Activated naive CD4-positive, alpha-beta T cell treated with anti-CD3 and anti-CD28 coated beads for 36 hours (primary cell): ENCODE measurements at places on chromosomes 1 and 21. TPM values are rescaled to one million over a fixed set of nuclear protein-coding genes. Genes with fewer than 3 reads are reported as not detected.

GRCh38 chr1:169563650-169564049, 22.6 kb downstream of the F5 start:
- H3K36me3 ChIP-seq: peaks cover 76% of the 10 kb centered on the region
- peaks cover 26% of the 10 kb centered on the region for H3K4me1 ChIP-seq
- no peak overlapping the region for H3K27ac ChIP-seq
- no peaks in the 10 kb centered on the region for H3K27me3 ChIP-seq
- no peak for DNase-seq

DNA sequence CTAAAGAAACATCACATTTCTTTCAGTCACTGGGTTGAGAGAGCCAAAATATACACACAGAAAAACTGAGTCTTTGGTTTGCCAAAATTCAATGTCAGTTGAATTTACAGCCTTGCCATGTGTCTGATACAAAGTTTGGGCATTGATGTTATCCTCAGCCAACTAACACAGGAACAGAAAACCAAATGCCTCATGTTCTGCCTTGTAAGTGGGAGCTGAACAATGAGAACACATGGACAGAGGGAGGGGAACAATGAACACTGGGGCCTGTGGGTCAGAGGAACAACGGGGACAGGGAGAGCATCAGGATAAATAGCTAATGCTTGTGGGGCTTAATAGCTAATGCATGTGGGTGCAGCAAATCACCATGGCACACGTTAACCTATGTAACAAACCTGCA, 39.6 kb upstream of the C21orf91 start:
- no peak overlapping the region for H3K4me3 ChIP-seq
- H3K27ac ChIP-seq: no peak overlapping the region
- DNase-seq: no peak
- H3K27me3 ChIP-seq: no peaks in the 10 kb centered on the region

GRCh38 chr1:205827623-205828022, 14.6 kb upstream of the SLC41A1 start:
- no peak for DNase-seq
- no peak overlapping the region for H3K27ac ChIP-seq
- peaks cover 3% of the 10 kb centered on the region for H3K27me3 ChIP-seq
- no peak overlapping the region for H3K4me3 ChIP-seq
- H3K4me1 ChIP-seq: peaks cover 22% of the 10 kb centered on the region

GRCh38 chr1:235023711-235024439, 104.8 kb downstream of the TOMM20 start:
- no peaks in the 10 kb centered on the region for H3K36me3 ChIP-seq
- H3K27me3 ChIP-seq: no peaks in the 10 kb centered on the region
- DNase-seq: no peak
- H3K4me1 ChIP-seq: peaks cover 28% of the 10 kb centered on the region

- DNase-seq: no peak
- H3K36me3 ChIP-seq: no peaks in the 10 kb centered on the region
- H3K4me1 ChIP-seq: peaks cover 5% of the 10 kb centered on the region
- H3K27ac ChIP-seq: no peak overlapping the region
- no peak overlapping the region for H3K4me3 ChIP-seq
- no peaks in the 10 kb centered on the region for H3K27me3 ChIP-seq
Observed at GRCh38 chr1:232528472-232529089, 101.4 kb downstream of the SIPA1L2 start.

GRCh38 chr1:101220906-101221305, 15.9 kb upstream of the S1PR1 start:
- H3K27me3 ChIP-seq: no peaks in the 10 kb centered on the region
- H3K27ac ChIP-seq: no peak overlapping the region
- DNase-seq: no peak

DNA sequence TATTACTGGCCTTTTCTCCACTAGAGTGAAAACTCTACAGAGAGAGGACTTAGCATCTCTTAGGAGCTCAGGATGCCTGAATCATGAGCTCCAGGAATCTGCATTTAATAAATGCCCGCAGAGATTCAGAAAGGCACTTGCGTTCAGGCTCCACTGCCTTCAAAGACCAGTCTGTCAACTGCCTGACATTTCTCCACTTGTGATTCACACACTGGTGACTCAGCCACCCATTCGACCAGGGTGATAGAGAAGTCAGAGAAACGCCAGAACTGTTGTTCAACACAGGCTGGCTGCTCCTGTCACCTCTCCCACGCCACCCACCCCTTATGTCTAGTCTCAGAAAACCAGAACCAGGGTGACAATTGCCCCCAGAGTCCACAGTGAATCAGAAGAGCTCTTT, 26.9 kb upstream of the LBR start:
- DNase-seq: peak; percentile 89
- H3K27me3 ChIP-seq: no peaks in the 10 kb centered on the region
- no peaks in the 10 kb centered on the region for H3K36me3 ChIP-seq
- H3K4me1 ChIP-seq: peaks cover 30% of the 10 kb centered on the region
- H3K4me3 ChIP-seq: peak overlapping the region; percentile 25

DNA sequence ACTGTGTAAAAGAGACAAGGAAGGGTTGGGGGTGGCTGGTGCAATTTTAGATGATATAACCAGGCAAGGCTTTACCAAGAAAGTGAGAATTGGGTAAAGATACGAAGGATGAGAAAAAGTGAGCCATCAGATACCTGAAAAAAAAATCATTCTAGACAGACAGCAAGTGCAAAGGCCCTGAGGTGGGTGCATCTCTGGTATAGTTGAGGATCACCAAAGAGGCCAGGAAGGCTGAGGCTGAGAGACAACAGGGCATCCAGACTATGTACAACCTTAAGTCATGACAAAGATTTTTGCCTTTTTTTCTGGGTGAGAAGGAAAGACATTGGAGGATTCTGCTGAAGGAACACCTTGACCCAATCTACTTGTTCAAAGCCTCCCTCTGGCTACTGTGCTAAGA, 29.9 kb downstream of the RXRG start:
- H3K36me3 ChIP-seq: no peaks in the 10 kb centered on the region
- no peak overlapping the region for H3K27ac ChIP-seq
- H3K4me1 ChIP-seq: no peaks in the 10 kb centered on the region

DNA sequence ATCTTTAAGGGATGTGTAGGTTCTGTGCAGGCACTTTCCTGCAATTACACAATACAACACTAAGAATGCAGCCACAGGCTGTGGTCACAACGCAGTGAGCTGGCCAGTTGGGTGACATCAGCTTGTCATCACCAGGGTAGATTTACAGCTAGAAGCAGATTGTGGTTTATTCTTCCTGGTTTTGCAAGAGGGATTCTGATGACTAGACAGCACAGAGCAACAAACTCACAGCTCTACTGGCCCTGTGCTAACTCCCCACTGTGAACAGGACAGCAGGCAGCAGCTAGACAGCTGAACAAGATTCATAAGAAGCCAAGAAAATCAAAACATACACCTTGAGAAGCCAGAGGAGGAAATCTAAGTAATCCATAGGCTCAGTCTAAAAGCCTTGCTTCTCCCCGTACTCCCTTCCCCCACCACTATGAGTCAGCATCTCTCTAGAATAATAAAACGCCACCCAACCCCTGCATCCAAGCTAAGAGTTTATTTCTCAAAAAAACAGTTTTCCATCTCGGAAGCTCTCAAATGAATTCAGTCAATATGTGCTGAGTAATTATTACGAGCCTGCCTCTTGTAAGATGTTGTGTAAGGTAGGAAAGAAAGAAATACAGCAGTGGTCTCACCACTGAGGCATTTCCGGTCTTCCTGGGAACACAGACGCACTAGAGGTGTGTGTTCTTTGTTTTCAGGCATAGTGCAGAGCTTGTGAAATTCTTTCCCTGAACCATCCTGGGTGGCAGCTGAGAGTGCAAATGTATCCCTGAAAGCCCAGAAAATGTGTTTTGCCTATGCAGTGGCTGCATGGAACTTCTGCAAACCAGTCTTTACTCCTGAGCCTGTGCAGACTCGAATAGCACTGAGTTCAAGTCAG, 162.8 kb downstream of the NTPCR start:
- DNase-seq: peak; percentile 32
- no peaks in the 10 kb centered on the region for H3K27me3 ChIP-seq
- peaks cover 13% of the 10 kb centered on the region for H3K4me1 ChIP-seq
- H3K27ac ChIP-seq: no peak overlapping the region
- no peak overlapping the region for H3K4me3 ChIP-seq

- peak overlapping the region; percentile 73 for H3K4me3 ChIP-seq
- peaks cover 56% of the 10 kb centered on the region for H3K4me1 ChIP-seq
- H3K27me3 ChIP-seq: no peaks in the 10 kb centered on the region
- peaks cover 15% of the 10 kb centered on the region for H3K36me3 ChIP-seq
Observed at GRCh38 chr1:25990251-25990650, 7.6 kb downstream of the PAFAH2 start.

- no peak for DNase-seq
- no peak overlapping the region for H3K27ac ChIP-seq
- H3K36me3 ChIP-seq: no peaks in the 10 kb centered on the region
- peaks cover 25% of the 10 kb centered on the region for H3K4me1 ChIP-seq
Observed at GRCh38 chr1:67732750-67733151, 47.8 kb downstream of the GADD45A start.

GRCh38 chr1:47824716-47825115, 172.5 kb downstream of the TRABD2B start:
- H3K27me3 ChIP-seq: peaks cover 3% of the 10 kb centered on the region
- no peaks in the 10 kb centered on the region for H3K36me3 ChIP-seq
- no peak overlapping the region for H3K27ac ChIP-seq
- no peak for DNase-seq
- H3K4me3 ChIP-seq: no peak overlapping the region

DNA sequence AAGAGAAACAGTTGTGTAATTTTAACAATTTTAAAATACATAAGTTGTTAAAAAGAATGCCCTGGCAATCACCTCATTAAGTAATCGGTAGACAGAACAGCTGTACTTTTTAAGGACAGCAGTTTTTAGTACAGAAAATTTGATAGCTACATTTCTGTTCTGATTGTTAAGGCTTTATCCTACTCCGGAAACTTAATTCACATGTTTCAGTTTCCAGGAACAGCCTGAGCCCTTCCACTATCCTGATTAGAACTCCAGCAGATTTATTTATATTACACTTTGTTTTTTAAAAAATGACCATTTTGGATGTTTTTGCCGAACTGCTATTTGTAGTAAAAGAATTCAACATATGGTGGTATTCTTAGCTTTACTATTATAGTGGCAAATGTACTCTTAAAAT, 8.7 kb downstream of the PRRC2C start:
- no peak for DNase-seq
- H3K4me1 ChIP-seq: peaks cover 79% of the 10 kb centered on the region
- H3K27me3 ChIP-seq: no peaks in the 10 kb centered on the region
- peaks cover 31% of the 10 kb centered on the region for H3K36me3 ChIP-seq

- H3K4me1 ChIP-seq: peaks cover 7% of the 10 kb centered on the region
- no peaks in the 10 kb centered on the region for H3K36me3 ChIP-seq
- H3K4me3 ChIP-seq: peak overlapping the region; percentile 32
- DNase-seq: peak; percentile 62
- peaks cover 2% of the 10 kb centered on the region for H3K27me3 ChIP-seq
Observed at GRCh38 chr1:16012590-16013219, 5.1 kb downstream of the HSPB7 start.

DNA sequence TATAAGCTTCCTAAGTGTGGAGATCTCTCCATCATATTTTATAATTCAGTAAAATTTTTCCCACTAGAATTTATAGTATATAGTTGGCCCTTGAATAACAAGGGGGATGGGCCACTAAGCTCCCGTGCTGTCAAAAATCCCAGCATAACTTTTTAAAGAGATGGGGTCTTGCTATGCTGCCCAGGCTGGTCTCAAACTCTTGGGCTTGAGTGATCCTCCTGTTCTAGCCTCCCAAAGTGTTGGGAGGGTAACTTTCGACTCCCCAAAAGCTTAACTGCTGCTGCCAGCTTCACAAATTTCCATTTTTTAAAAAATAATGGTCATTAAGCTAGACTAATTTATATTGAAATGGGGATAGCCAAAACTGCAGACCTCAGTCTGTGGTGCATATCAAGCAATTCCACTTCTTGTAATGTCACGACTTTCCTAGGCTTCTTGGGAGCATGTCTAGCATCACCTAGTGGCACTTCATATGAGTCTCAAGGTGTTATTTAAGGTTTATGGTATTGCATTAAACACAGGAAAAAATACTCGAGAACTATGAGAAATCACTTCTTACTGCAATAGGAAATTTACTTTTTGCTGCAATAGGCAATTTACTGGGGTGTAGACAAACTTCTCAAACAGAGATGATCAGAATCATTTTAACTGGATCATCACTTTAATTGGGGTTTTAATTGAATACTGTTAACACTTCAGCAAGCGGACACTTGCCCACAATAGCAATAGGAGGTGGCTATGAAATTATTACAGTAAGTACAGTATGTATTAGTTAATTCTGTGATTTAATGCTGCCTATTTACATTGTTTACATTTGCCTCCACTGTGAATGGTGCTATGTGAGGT, 19.3 kb upstream of the ACTA1 start:
- H3K27ac ChIP-seq: no peak overlapping the region
- H3K27me3 ChIP-seq: no peaks in the 10 kb centered on the region
- H3K36me3 ChIP-seq: peaks cover 23% of the 10 kb centered on the region
- H3K4me3 ChIP-seq: no peak overlapping the region
- DNase-seq: no peak
- no peaks in the 10 kb centered on the region for H3K4me1 ChIP-seq

EDARADD gene
- not detected for total RNA-seq

IL12RB2 gene
- total RNA-seq: 76.5 TPM

NBPF10 gene
- 1.4 TPM for total RNA-seq

AQP10 gene
- not detected for total RNA-seq

ALX3 gene
- not detected for total RNA-seq

BRINP3 gene
- not detected for total RNA-seq

LGR6 gene
- total RNA-seq: 0.19 TPM

POTED gene
- total RNA-seq: not detected
